Uterus (tissue), 4 donors: ENCODE measurements at places on chromosomes 1 and 21. TPM values are rescaled to one million over a fixed set of nuclear protein-coding genes. Genes with fewer than 3 reads are reported as not detected.

Gene FCRLB
- total RNA-seq = 0.52 TPM

Gene RPS8
- total RNA-seq = 6,219 TPM

Gene CYP2J2
- total RNA-seq = not detected

Gene GNPAT
- 23.8 TPM for total RNA-seq

Gene NTMT2
- not detected for total RNA-seq

Gene GPX7
- total RNA-seq = 125 TPM

Gene SLC37A1
- 2.3 TPM for total RNA-seq

DNA sequence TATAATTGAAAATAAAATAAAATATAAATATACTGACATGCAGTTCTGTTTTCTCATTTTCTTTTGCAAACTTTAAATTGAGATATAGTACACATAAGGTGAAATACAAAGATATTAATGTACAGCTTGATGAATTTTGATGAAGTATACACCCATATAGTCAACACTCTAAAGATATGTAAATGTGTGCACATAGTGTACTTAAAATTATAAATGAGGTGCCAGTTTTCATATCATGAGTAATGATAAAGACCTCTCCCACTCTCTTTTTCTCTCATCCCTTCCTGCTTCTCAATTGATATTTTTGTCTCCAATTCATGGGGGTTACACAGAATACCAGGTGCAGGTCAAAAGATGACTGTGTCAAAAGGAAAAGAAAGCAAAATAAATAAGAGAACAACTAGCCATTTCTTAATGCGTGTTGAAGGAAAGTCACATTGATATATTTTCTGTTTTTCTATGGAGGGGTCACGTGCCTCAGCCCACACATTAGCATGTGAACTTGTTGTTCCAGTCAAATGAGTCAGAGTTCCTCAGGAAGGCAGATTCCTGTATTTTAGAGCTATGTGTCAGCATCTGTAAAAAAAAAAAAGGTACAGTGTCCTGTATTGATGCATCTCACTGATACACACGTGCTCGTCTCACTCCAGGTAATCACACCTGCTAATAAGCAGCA, 64.3 kb upstream of the HOOK1 start:
- H3K36me3 ChIP-seq = no peaks in the 10 kb centered on the region
- H3K27ac ChIP-seq = peak overlapping the region; percentile 57
- DNase-seq = peak; percentile 63
- H3K4me3 ChIP-seq = no peak overlapping the region

DNA sequence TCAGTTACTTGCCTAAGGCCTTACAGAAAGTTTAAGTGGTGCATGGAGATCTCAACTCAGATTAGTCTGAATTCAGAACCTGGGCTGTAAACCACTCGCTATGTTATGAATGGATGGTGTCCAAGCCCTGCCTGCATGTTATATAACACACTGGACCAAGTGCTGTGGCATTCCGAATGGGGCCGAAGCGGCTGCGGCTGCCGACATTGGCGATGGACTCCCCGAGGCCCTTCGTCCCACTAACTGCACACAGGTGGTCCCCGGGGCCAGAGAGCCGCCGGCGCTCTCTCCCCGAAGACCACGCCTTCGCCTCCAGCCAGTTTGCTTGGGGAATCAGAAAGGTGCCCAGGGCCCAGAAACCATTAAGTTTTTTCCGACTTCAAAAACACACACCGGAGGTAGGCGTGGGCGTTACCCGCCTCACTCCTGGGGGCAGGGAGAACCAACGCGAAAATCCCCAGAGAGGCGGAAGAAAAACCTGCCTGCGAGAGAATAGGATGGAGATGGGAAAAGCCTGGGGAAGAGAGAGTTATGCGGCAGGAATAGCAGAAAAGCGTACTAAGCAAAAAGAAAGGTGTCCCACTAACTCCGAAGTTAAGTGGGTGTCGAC, 579 bp upstream of the TENT5C start:
- no peaks in the 10 kb centered on the region for H3K27me3 ChIP-seq
- H3K4me1 ChIP-seq = no peaks in the 10 kb centered on the region
- DNase-seq = no peak

- no peak for DNase-seq
- no peak overlapping the region for H3K27ac ChIP-seq
- H3K4me1 ChIP-seq = no peaks in the 10 kb centered on the region
- no peaks in the 10 kb centered on the region for H3K27me3 ChIP-seq
- no peaks in the 10 kb centered on the region for H3K36me3 ChIP-seq
- H3K4me3 ChIP-seq = no peak overlapping the region
Measured at GRCh38 chr1:87958201-87958600, 629.5 kb downstream of the LMO4 start.

- H3K4me3 ChIP-seq = no peak overlapping the region
- H3K27ac ChIP-seq = no peak overlapping the region
- H3K4me1 ChIP-seq = no peaks in the 10 kb centered on the region
- no peaks in the 10 kb centered on the region for H3K36me3 ChIP-seq
- no peaks in the 10 kb centered on the region for H3K27me3 ChIP-seq
- no peak for DNase-seq
Measured at GRCh38 chr1:243938208-243938607, 88.2 kb upstream of the AKT3 start.

DNA sequence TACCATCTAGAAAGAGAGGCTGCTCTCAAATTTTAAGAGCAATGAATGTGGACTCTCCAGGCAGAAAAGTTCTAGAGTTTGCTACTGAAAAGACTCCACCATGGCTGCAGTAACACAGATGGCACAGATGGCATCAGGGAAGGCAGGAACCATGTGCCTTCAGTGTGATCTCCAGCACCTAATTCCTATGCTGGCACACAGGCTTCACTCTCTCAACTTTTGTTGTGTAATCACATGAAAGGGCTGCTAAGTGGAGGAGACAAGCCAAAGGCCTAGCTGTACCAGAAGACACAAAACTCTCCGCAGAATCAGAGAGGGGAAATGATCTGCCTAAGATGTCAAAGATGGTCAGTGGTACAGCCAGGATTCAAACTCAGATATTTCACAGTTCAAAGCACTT, 31.1 kb downstream of the ERI3 start:
- no peak overlapping the region for H3K27ac ChIP-seq
- no peaks in the 10 kb centered on the region for H3K36me3 ChIP-seq
- no peaks in the 10 kb centered on the region for H3K4me1 ChIP-seq
- H3K4me3 ChIP-seq = no peak overlapping the region
- DNase-seq = no peak
- no peaks in the 10 kb centered on the region for H3K27me3 ChIP-seq

GRCh38 chr1:218498056-218498938, 153.2 kb downstream of the TGFB2 start:
- H3K27ac ChIP-seq = peak overlapping the region; percentile 55
- H3K4me3 ChIP-seq = no peak overlapping the region
- no peaks in the 10 kb centered on the region for H3K36me3 ChIP-seq
- no peaks in the 10 kb centered on the region for H3K27me3 ChIP-seq
- no peaks in the 10 kb centered on the region for H3K4me1 ChIP-seq
- DNase-seq = no peak

DNA sequence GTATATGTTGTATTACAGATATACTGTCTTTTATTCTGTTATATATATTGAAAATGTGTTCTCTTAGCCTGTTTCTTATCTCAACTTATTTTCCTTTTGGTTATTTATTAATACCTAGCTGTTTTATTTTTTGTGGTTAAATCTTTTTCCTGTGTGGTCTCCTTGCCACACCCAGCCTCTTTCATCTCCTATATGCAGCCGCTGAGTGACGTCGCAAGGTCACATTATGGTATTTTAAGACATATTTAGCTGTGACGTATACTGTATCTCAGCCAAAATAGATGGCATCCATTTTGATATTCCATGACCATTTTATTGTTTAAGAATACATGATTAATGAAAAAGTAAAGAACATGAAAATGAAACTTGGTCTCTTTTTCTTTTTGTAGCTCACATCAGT, 29.1 kb downstream of the CENPF start:
- DNase-seq = no peak
- H3K36me3 ChIP-seq = no peaks in the 10 kb centered on the region
- H3K27ac ChIP-seq = no peak overlapping the region
- no peaks in the 10 kb centered on the region for H3K27me3 ChIP-seq
- no peak overlapping the region for H3K4me3 ChIP-seq
